ENCODE measurements at places on chromosomes 1 and 21. TPM values are rescaled to one million over a fixed set of nuclear protein-coding genes. Genes with fewer than 3 reads are reported as not detected.
A peak's percentile ranks its signal among the peaks of the same experiment; 100 is the strongest.

MINDY1 gene
- 9.3 TPM for total RNA-seq

DNA sequence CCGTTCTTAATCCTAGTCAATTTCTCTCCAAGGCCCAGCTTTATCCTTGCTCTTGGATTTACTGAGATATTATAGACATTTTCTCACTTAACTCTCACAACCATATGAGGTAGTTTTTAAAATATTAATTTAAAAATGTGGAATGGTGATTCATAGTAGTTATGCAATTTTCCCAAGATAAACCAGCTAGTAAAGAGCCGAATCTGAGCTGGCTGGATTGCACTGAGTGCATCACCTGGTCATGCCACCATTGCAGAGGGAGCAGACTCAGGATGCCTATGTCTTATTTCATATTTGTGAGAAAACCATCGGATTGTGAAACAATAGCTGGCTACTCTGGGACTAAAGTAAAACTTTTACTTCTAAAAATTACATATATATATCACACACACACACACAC, 494.0 kb downstream of the KCNT2 start:
- DNase-seq, result no peak

GRCh38 chr1:169245706-169246105, 121.9 kb downstream of the NME7 start:
- no peak for DNase-seq

DNA sequence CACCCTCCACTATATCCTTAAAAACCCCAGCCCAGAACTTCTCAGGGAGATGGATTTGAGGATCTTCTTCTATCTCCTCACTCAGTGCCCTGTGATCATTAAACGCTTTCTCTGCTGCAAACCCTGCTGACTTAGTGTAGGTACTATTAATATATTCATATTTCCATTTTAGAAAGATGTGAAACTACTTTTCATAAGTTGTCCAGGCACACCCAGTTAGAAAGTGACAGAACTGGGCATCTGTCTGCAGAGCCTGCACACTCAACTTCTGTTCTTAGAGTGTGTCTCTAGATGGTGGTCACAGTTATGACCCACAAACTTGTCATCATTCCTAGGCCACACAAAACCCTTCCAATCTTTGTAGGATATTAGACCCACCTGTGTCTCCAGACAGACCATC, 55.0 kb downstream of the FCRL5 start:
- DNase-seq, result no peak

DNA sequence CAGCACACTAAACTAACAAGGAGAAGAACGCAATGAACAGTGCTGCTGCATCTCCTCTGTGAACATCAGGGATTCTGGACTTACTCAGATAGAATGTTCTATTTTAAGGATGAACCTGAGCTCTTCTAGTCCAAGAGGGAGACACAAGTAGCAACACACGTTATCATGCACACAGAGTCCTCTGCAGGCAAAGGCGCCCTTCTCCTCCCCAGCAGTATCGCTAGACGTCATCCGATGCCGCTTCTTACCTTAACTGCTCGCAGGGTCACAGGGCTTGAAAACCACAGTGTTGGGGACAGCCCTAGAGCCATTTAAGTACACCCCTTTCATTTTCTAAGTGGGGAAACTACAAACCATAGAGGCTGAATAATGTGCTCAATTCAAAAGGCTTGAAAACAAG, 74.5 kb downstream of the HIVEP3 start:
- DNase-seq, result no peak

GRCh38 chr1:32388641-32389040, 5.6 kb downstream of the BSDC1 start:
- no peak for DNase-seq

DNA sequence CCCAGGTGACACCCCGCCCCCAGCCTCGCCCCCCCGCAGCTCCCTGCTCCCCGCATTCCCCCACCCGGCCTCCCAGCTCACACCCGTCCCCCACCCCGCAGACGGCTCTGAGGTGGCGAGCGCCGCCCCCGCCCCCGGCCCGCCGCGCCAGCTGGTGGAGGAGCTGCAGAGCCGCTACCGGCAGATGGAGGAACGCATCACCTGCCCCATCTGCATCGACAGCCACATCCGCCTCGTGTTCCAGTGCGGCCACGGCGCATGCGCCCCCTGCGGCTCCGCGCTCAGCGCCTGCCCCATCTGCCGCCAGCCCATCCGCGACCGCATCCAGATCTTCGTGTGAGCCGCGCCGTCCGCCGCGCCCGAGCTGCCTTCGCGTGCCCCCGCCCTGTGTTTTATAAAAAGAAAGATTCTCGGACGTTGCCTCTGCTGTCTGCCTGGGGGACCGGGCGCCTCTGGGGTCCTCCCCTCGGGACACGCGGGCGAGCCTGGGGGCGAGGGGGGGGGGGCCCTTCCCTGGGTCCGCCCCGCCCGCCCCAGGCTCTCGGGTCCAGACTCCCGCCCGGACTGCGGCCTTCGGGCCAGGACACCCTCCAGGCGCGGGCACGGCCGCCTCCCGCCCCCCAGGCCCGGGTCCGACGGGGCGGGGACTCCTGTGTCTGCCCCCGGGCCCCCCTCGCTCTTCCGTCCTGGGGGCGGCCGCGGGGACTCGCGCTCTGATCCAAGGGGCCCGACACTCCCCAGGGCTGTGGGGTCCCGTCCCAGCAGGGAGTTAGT, 1.6 kb upstream of the MMP23B start:
- no peak for DNase-seq

GRCh38 chr1:43558346-43558841, 27.7 kb downstream of the PTPRF start:
- no peak for DNase-seq

RGSL1 gene
- total RNA-seq, result not detected

GRCh38 chr1:33826711-33827110, 37.2 kb upstream of the HMGB4 start:
- no peak for DNase-seq

GRCh38 chr1:118788463-118788862, 199.7 kb downstream of the TBX15 start:
- peak; percentile 93 for DNase-seq

PCP4 gene
- total RNA-seq, result not detected

KRTAP7-1 gene
- total RNA-seq, result not detected

DNA sequence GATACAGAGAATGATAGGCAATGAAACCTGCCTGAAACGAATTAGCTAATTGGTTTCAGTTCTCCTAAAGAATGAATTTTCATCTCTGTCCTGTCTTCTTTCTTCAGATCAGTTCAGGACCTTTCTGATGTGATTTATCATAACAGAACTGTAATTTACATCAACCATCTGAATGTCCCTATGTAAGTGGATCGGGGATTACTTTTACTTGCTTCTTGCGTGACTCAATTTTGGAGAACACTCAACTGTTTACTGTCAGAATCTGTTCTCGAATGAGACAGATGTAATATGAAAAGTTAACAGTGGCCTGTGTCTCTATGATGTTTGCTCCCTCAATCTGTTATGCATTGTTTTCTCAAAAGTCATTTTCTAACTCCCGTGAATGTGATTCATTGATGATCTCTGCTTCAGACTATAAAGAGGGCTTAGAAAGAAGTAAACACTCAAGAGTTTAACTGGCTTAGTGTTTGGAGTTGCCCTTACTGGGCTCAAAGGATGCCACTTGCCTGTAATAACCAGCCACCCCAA, 111.0 kb downstream of the GABPA start:
- DNase-seq, result no peak
